ENCODE measurements at places on chromosomes 4 and X. TPM values are rescaled to one million over a fixed set of nuclear protein-coding genes. Genes with fewer than 3 reads are reported as not detected.

Gene MAP7D3
- 12.6 TPM for total RNA-seq

Gene APELA
- total RNA-seq = not detected

Gene SPON2
- 321 TPM for total RNA-seq

Gene ADH1C
- total RNA-seq = 0.34 TPM

Gene ABLIM2
- under 0.01 TPM for total RNA-seq

Gene SPANXN3
- total RNA-seq = not detected

Gene THAP6
- 6.7 TPM for total RNA-seq

Gene PHOX2B
- total RNA-seq = not detected

Gene CSTF2
- total RNA-seq = 22.5 TPM

Gene MND1
- total RNA-seq = 15.0 TPM

Gene VCX2
- not detected for total RNA-seq

Gene ABCD1
- 11.9 TPM for total RNA-seq

Gene RTL3
- total RNA-seq = 0.50 TPM

Gene TMEM144
- 1.2 TPM for total RNA-seq

Gene SH3TC1
- total RNA-seq = 3.5 TPM

Gene ARHGAP6
- total RNA-seq = 2.2 TPM

Gene CLTRN
- total RNA-seq = not detected

Gene ATOH1
- total RNA-seq = not detected

Gene RTL5
- total RNA-seq = 0.84 TPM

Gene PPARGC1A
- 0.15 TPM for total RNA-seq

Gene SHROOM4
- total RNA-seq = 0.59 TPM

Gene CENPI
- total RNA-seq = 35.3 TPM

Gene DSPP
- not detected for total RNA-seq

Gene BEX2
- total RNA-seq = 0.89 TPM

Gene NUDT6
- 14.0 TPM for total RNA-seq

Gene AKAP14
- total RNA-seq = not detected

Gene ZBTB33
- total RNA-seq = 9.2 TPM

Gene SORCS2
- total RNA-seq = under 0.01 TPM

Gene FGF5
- 7.4 TPM for total RNA-seq

Gene PAGE1
- total RNA-seq = not detected

Gene GYPB
- total RNA-seq = not detected

Gene PRICKLE3
- total RNA-seq = 6.6 TPM

Gene YY2
- 0.59 TPM for total RNA-seq

Gene NPFFR2
- total RNA-seq = not detected

Gene AMOT
- total RNA-seq = 5.0 TPM

Gene TMEM271
- not detected for total RNA-seq

Gene CBR4
- 8.5 TPM for total RNA-seq

Gene VCX3A
- not detected for total RNA-seq

Gene MAGEA3
- not detected for total RNA-seq

Gene FDCSP
- total RNA-seq = not detected

Gene CPE
- 11.6 TPM for total RNA-seq

Gene MAGEC2
- total RNA-seq = not detected

Gene MAOA
- 45.4 TPM for total RNA-seq

Gene GPC3
- not detected for total RNA-seq

Gene AMBN
- not detected for total RNA-seq

Gene AKAP4
- total RNA-seq = not detected

Gene FAT1
- total RNA-seq = 58.8 TPM
